Dermis microvascular lymphatic vessel endothelial cell (primary cell): ENCODE measurements at places on chromosomes 4 and X. TPM values are rescaled to one million over a fixed set of nuclear protein-coding genes. Genes with fewer than 3 reads are reported as not detected.

STATH gene
- not detected in 2 replicates for total RNA-seq

PAK3 gene
- total RNA-seq, result 1.2 and 1.3 TPM in 2 replicates

CXCL1 gene
- total RNA-seq, result 5.6 and 18.0 TPM in 2 replicates

PAQR3 gene
- total RNA-seq, result 15.9 and 27.1 TPM in 2 replicates

DNA sequence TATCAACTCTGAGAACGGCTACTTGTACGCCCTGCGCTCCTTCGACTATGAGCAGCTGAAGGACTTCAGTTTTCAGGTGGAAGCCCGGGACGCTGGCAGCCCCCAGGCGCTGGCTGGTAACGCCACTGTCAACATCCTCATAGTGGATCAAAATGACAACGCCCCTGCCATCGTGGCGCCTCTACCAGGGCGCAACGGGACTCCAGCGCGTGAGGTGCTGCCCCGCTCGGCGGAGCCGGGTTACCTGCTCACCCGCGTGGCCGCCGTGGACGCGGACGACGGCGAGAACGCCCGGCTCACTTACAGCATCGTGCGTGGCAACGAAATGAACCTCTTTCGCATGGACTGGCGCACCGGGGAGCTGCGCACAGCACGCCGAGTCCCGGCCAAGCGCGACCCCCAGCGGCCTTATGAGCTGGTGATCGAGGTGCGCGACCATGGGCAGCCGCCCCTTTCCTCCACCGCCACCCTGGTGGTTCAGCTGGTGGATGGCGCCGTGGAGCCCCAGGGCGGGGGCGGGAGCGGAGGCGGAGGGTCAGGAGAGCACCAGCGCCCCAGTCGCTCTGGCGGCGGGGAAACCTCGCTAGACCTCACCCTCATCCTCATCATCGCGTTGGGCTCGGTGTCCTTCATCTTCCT lies 2.7 kb downstream of the PCDH10 start:
- peak; percentile 55 for DNase-seq

DNA sequence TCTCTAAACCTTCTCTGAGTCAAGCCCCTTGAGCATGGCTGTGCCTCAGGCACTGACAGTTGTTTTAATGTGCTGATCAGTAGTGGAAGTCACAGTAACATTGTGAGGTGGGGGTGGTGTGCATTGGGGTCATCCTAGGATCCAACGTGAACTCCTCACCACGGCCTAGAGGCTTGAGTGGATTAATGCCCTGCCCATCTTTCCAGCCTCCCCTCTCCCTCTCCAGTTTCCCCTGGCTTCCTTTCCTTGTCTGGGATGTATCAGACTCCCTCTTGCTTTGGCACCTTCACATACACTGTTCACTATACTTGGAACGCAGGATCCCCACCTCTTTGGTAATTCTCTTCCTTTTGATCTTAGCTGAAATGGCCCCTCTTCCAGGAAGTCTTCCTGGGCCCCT lies 13.3 kb upstream of the PJA1 start:
- DNase-seq, result no peak

GRCh38 chr4:48022192-48022799 lies 5.7 kb downstream of the NIPAL1 start:
- no peak for DNase-seq

GRCh38 chr4:114694770-114695169 lies 96.2 kb downstream of the UGT8 start:
- peak; percentile 33 for DNase-seq

DNA sequence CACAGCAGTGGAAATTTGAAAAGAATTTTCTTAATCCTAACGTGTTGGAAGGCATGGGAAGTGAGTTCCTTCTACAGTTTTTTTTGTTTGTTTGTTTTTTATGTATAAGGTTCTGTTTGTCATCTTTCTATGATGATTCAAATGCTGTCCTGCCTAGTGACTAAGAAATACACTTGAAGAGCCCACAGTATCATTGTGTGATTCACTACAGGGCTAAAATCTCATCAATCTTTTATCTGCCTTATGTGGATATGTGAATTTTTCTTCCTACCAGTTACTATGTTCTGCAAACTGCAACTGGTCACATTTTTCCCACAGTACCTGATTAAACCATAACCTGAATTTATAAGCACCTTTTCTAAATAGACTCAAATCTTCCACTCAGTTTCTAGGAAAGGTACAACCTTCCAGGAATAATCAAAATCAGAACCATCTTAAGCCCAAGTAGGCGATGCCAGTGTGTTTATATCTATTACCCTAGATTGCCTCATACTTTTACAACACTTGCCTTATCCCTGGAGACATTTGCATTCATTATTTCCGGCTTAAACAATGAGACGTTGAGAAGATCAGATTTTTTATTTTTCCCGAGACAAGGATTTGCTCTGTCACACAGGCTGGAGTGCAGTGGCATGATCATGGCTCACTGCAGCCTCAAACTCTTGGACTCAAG lies 214.6 kb upstream of the GALNT7 start:
- no peak for DNase-seq

DNA sequence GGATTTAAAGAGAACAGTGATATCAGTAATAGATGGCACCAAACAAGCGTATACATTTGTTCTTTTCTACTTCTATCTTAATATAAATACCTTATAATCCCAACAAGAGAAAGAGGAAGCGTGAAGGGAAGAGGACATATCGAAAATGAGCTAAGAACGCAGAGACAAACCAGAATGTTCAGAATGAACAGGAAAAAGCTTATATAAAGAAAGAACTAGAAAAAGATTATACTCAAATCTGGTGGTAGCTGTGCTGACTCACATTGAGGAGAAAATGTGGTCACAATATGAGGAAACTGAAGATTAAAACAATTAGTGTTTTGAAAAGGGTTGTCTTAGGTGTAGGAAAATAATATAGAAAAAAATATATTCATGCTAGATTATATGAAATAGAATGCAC lies 2.0 kb upstream of the GPR34 start:
- no peak for DNase-seq

GRCh38 chr4:40307627-40308497 lies 27.3 kb upstream of the CHRNA9 start:
- no peak for DNase-seq

GRCh38 chrX:10971176-10971575 lies 140.0 kb upstream of the HCCS start:
- no peak for DNase-seq

DNA sequence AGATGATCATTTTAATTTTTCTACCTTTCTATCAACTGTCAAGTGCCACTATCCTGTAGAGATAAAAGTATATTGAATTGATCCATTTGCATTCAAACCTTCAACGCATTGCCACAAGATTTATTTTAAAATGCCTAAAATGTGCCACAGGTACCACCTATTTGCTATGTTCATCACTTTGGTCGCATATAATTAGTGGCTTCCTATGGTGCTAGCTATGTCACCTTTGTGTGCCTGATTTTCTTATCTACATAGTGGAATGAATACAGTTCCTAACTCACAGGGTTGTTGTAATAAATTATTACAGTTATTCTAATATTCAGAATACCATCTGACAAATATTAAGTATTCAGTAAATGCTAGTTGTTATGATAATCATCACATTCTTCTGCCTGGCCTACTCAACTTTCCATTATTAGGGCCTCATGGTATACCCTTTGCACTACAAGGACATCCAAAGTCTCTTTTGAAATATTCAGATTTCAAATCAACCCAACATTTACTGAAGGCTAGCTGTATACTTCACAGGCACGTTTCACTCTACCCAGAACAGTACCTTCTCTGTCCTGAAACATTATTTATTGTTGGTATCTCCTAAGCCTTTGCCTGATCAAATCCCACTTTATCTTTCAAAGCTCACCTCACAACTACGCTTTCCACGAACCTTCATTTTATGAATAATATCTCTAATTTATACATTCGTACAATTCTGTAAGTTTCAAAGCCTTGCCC lies 62.4 kb downstream of the ANXA10 start:
- DNase-seq, result no peak

DNA sequence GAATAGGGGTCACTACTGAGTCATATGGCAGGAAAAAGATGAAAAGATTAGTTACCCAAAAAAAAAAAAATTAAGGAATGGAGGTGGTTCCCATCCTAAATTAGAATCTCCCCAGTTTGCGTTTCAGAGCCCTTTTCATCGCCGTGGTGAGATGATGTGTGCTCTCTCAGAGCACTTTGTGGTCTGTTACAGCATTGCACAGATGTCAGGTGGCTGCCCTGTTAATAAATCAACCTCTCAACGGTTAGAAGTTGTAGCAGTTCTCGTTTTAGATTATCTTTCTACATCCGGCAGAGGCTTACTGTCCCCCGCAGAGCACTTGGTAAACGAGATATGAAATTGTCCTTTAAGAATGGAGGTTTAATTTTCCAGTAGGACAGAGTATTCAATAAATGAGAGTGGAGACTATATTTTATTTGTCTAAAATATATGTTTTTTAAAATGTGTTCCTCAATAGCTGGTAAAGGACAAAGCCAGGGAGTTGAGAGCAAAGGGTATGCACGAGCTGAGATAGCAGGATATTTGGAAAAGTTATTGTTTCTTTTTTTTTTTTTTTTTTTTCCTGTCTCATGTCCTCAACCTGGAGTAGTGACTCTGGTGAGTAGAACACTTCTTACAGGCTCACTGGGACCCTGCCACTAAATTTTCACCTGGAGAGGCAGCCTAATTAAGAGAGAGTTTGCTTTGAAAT lies 26.9 kb downstream of the AFF1 start:
- DNase-seq, result no peak

DNA sequence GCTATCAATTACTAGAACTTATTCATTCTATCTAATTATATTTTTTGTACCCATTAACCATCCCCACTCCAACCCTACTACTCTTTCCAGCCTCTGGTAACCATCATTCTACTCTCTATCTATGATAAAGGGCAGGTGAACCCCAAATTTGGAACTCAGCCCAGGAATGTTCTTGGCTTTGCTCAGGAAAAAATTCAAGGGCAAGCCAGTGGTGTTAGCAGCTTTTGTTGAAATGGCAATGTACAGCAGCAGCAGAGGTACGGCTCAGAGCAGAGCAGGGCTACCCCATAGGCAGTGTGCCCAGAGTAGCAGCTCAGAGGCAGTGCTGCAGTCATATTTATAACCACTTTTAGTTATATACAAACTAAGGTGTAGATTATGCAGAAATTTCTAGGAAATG lies 138.2 kb downstream of the RNF150 start:
- no peak for DNase-seq
